ENCODE measurements at places on chromosomes 3 and 15.

DNA sequence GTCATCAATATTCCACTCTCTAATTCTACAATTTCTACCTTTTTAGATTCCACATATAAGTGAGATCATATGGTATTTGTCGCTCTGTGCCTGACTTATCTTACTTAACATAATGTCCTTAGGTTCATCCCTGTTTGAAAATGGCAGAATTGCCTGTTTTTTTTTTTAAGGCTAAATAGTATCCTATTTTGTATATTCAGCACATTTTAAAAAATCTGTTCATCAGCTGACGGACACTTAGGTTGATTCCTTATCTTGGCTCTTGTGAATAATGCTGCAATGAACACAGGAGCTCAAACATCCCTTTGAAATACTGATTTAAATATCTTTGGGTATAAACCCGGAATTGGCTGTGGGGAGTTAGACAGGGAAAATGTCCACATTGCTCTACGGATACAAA, 326.7 kb upstream of the THBS1 start:
- no peak for DNase-seq

- DNase-seq, result no peak
These were observed 842 bp upstream of the U2SURP start for GRCh38 chr3:143000528-143000927.

DNA sequence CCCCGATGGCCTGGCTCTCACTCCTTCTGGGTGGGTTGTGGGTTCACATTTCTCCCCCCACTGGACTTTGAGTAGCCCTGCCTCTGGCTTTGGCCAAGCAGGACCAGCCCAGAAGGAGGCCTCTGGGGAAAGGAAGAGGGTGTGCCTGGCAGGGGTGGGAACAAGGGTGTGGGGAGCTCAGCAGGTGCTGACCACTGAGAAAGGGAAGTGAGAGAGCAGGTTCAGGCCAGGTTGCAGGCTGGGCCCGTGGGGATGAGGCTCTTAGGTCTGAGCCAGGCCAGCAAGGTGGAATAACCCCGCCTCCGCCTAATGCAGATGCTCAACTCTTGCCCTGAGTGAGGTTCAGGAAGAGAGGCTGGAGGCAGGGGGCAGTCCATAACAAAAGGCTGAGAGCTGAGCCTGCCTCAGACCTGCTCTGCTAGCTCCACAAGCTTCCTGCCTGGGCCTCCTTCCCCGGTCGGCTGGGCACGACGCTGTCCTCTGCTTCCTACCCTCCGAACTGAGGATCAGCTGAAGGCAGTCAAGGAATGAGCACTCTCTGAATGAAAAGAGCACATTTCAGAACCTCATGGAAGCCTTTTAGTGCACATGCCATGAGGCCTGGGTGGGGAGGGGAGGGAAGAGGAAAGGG, 82.7 kb downstream of the TLE3 start:
- DNase-seq, result peak; percentile 85

DNA sequence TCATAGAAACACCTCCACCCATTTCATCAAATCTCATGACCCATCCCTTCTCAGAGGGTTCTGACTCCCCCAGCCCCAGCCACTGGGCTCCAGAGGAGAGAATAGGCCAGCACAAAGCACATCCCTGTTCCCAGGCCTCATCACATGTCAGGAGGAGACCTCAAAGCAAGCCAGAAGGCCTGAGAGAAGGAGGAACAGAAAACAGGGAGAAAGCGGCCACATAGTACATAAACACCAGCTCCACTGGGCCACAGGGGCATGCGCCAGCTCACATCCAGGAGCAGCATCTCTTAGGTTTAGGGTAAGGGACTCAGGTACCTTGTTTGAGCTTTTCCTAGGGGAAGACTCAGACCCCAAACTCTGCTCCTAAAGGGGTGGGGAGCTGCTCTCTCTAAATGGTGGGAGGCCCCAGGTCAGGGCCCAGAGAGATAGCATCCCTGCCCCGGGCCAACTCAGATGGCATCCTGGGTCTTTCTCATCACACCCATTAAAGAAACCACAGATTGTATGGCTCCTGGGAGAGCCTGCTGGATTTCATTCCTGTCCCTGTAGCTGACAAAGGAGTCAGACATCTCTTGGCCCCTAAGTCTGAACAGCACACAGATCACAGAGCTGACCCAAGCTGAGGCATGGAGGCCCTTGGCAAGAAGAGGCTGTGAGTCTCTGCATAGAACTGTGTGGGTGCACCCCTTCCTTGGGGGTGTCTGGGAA, 2.5 kb downstream of the SHF start:
- no peak for DNase-seq

GRCh38 chr3:123804676-123805075, 79.5 kb downstream of the MYLK start:
- DNase-seq, result no peak

DNA sequence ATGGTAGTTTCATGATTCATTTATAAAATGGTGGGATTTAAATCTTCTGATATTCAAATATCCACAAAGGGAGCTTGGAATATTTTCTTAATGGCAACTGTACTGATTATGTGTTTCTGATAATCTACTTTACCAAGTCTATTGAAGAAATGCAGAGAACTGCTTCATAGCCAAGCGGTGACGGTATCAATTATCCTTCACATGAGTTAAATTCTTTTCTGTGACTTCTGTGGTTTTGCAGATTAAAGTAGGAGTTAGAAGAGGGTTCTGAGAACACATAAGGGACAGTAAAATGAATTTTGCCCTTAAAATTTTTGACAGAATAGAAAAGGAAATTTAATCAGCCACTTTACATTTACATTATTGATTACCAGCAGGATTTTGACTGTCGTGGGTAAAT, 563.2 kb downstream of the GBE1 start:
- no peak for DNase-seq

GRCh38 chr3:22714749-22715148, 488.4 kb upstream of the UBE2E2 start:
- DNase-seq, result no peak

DNA sequence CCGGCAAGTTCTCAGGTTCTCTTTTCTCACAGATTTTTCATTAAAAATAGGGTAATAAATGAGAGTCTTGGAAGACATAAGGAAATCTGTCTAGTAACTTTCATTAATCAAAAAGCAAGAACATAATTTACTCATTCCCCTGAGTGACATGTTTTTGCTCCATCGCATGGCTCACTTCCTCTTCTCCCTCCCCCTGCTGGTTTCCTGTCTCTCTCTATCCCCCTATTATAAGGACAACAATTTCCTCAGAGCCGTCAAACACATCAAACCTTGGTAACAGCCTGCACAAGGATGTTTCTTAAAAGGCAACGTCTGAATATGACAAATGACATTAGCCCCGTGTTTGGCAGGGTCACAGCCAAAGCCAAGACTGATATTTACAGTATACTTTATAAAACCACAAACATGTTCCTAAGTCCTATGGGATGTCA, 1149.6 kb downstream of the IGSF11 start:
- no peak for DNase-seq

DNA sequence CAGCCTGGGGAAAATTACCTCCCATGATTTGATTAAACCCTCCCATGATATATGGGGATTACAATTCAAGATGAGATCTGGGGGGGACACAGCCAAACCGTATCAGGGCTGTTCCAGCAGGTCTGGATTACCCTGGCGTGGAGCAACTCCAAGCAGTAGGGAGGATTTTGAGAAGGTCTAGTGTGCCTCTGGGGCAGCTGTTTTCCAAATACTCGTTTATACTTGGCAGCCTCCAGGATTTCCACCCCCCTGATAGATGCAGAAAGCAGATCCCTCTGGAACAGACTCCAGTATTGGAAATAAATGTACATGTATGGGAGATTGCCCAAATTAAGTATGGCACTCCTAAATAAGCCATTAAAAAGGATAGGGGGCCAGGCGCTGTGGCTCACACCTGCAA, 7.7 kb upstream of the IRAK2 start:
- DNase-seq, result no peak

DNA sequence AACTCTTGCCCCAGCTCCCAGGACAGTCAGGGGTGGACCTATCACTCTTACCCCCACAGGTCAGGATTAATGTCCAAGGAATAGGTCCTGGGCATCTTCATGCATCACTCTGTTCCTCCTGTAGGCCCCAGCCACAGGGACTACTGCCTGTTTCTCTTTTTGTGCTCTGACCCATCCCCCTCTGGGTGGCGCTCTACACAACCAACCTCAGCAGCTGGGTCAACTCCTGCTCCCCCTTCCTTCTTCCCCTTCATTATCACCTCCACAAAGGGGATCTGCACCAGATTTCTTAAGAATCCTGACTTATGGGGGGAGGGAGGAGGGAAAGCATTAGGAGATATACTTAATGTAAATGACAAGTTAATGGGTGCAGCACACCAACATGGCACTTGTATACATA, 12.2 kb upstream of the TRANK1 start:
- DNase-seq, result no peak

DNA sequence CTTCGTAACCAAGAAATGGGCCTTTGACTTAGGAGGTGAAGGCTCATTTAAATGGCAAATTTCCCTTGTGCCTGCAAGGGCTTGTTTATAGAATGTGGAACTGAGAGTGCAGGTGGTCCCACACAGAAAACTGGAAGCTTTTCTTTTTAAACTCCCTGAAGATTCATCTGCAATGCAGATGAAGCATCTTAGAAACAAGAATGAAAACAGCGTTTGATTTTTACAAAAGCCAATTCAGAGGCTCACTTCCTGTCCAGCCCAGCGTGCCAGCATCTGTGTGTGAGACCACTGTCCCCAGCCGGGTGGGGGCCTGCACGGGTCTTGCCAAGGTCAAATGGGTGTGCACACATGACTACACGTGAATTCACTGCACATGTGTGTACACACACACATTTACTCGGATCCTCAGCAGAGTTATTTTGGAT, 94.7 kb downstream of the LINGO1 start:
- DNase-seq, result peak; percentile 79

- DNase-seq, result no peak
These were observed at the start of gene OR5K1 for GRCh38 chr3:98462901-98463300. Gene OR5K1 (plus strand): TSS chr3:98463201. CDS start chr3:98469577, 6,376 bp downstream.

DNA sequence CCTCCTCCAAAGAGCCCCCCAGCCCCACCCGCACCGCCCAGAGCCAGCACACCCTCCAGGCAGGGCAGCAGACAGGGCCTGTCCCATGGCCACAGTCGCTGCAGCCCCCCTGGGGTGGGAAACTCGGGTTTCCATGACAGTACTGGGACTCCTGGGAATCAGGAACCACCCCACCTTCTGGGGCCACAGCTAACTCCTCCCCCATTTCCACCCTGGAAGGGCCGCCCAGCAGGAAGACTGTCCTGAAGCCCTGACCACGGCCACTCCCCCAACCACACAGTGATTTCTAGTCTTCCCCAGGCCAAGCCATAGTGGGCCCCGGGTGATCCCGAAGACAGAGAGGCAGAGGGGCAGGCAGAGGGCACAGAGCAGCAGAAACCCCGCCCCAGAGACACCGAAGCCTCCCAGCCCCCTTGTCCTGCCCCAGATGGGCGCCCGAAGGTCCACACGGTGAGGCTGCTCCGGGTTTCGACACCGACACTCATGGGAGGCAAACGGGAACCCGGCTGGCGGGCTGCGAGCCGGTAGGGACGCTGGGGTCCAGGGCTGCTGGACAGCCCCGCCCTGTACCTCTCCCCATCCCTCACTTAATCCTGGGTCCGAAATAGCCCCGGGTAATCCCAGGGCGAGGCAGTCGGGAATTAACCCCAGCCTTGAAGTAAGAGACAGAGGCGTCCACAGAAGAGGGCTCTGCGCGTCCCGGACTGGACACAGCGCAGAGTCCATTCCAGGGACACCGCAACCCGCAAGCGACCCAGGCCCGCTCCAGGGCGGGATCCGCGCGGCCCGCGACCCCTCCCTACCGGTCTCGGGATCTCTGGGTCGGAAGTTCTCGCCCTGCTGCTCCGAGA, 138.4 kb downstream of the NUP210 start:
- DNase-seq, result peak; percentile 76

DNA sequence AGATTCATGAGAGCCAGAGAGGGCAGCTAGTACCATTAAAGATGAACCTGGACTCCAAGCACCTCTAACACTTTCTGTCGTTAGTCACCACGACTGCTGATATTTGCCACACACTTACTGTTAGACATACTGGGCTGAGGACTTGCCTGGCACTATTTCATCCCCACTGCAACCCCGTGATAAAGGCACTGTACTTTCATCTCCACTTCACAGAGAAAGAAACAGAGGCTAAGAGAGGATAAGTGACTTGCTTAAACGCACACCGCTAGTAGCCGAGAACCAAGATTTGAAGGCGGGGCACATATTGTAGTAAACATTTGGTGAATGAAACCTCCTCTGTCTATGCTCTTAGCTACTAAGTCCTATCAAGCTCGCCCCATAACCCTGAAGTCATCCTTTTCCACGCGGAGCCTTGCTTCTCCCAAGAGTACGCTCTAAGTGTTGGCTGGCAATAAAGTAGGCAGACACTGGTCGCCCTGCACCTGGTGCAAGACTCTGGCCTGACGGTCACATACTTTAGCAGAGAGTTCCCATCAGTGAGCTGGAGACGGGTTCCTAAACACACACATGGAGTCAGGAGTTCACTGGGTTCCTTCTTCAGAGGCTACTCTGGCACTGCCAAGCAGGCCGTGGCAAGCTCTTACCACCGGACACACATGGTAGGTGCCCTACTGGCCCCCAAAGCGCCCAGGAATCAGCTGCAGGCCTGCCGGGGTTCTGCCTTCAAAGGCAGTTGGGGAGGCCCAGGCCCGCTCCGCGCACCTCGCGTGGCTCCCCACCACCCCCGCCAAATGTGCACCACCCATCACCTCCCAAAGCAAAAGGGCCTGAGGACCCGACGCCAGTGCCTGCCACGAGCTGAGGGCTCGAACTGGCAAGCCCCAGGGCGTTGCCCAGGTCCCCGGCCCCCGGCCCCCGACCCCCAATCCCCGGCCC, 951 bp downstream of the POMGNT2 start:
- peak; percentile 84 for DNase-seq

DNA sequence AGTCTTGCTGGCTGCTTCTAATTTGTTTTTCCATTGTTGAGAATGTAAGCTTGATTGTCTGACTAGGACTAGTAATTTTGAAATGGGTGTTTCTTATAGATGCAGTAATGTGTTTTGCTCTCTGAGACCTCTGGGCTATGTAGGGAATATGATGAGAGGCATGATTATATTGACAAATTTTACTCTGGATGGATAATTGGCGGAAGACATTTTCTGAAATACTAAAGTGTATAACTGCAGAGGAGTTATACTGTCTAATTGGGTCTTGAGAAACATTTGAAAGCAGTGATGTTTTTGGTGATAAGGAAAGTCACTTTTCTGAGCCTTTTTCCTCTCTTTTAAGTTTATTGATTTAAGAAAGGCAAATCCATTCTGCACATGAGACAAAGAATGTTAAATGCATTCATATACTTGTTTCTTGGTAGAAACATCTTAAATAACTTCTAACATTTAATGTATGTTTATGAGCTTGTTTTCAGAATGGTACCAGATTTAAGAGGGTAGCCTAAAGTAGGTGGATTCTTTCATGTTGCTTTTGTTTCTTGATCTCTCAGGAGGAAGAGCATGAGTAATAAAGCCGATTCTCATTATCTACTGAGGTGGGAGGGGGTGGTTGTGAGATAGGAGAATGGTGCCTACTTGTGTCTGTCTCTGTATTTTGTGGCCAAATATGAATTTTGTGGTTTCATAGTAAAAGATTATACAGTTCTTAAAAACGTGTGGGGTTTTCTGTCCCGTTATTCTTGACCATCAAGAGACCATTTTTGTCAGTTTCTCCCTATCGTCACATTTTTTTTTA, 2.0 kb downstream of the ATP2C1 start:
- DNase-seq, result no peak

Measured in spleen (tissue), 13 donors.